ENCODE measurements at places on chromosomes 1 and 21.

DNA sequence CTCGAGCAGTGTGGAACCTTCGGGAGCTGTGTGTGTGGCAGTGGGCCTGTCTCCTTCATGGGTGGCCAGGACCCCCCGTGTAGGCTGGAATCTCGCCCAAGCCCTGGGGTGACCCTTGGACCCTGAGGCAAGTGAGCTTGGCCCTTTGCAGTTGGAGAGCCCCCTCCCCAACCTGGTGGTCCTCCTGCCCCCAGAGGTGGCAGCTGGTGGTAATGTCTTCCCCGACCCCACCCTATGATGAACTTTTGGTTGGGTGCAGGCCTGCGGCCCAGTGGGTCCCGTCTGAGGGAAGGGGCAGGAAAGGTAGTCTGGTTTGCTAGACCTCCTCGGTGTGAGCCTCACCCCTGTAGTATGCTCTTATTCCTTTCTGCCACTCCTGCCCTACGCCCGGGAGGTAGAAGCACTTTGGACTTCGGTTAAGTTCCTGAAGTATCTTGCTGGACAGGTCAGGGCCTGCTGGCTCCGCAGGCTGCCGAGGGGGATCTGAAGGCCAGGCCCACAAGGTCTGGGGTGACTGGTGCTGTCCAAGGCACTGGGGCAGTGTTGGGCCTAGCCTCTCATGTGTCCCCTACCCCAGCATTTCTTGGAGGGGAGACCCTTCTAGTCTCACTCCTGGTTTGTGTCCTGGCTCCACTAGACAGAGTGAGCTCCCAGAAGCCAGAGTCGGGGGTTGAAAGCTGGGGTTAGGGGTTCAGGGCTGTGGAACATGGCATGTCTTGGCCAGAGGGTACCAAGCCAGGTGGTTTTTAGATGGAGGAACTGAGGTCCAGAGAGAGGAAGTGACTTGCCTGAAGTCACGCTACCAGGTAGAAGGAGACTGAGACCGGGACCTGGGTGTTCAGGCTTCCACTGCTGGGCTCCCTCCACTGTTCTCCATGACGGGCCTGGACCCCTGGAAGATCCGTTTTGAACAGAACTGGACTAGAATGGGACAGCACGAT is 1.8 kb downstream of the ZNF362 start:
- no peak for DNase-seq

- peak; percentile 55 for DNase-seq
These were observed 36.2 kb upstream of the BTG2 start for GRCh38 chr1:203268901-203269653.

DNA sequence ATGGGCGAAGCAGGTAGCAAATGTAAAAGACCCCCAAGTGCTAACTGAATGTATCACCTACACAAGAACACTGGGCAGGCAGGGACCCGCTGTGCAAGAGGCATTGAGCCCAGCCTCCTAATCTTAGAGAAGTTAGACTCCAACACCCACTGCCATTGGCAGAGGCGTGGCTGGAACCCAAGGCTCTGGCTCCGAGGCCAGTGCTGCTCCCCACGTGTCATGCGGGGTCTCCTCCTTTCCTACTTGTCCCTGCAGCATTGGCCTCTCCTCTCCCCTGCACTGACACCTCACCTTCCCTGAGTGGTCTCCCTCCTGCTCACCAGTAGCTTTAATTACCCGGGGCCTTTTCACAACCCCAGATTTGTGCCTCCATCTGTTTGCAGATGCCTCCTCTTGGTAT is 107.0 kb downstream of the GALNT2 start:
- DNase-seq, result no peak

DNA sequence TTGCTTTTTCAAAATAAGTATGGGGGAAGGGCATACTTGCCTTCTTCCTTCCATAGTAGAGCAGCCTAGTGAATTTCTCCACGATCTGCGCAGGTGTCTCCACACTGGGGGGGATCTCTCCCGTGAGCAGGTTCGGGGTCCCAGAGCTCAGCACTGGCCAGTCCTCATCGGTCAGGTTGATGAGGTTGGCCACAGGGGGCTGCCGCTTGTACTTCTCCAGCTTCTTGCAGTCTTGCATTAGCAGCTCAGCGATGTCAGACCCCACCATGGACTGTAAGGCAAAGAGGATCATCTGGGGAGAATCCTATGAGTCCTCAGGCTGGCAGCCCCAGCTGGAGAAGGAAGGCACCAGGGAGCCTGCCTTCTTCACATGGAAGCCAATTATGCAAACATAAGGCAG is 11.8 kb downstream of the SEC16B start:
- no peak for DNase-seq

GRCh38 chr1:209008586-209008985 is 574.9 kb upstream of the CAMK1G start:
- DNase-seq, result no peak

DNA sequence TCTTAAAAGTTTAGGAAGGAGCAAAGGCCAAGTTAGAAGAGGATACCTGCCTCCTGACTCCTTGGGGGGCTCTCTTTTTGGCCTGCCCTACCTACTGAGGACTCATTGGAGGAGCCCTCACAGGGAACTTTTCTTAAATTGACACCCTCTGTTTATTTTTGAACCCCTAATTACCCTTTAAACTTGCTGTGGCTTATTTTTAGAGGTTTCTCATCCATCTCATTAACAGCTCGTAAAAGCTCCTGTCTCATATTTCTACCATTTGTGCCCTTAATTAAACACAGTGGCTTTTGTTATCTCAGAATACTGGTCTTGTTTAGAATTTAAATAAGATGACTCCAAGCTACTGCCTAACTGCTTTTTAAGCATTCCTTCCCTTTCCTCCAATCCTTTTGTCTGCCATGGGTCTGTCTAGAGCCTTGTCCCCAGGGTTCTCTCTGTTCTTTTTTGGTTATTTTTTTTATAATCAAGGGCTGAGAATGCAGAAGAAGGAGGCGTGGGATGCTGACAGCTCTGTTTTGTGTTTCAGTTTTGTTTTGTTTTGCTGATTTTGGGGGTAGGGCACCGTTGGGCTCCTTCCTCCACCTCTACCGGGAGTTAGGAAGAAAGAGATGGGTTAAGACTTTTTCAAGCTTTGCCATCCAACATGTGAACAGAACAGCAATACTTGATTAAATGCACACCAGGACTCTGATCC is 78.0 kb downstream of the SYT6 start:
- no peak for DNase-seq

- no peak for DNase-seq
These were observed 10.5 kb downstream of the SERINC2 start for GRCh38 chr1:31423418-31423947.

GRCh38 chr1:245748646-245749045 is 593.9 kb downstream of the KIF26B start:
- DNase-seq, result no peak

DNA sequence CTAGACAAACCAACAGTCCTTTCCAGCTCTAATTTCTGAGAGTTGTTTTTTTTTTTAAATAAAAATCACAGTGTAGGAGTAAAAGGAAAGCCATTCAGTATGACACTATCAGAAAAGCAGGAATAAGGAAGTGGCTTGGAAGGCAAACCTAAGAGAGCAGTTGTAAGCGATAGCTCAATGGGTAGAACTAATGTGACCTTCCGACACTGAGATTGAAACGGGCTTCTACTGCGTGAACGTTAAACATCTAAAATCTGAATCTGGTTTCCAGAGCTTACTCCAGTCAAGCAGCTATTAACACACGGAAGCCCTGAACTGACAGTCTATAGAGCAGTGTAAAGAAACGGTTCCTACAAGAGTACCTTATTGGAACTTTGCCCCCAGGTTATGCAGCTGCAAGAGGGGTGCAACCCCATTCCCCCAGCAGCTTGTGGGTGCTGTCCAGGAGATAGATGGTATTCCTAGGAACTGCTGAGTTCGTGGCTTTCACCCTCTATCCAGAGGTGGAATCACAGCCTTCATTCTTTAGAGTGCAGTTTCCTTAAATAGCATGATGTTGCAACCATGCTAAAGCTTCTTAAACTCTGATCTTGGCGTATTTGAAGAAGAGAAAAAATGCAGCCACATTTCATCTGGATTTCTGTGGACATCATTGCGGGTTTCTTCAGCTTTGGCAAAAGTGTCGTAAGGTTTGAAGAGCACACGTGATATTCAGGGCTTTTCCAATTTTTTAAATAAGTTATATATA is 3.3 kb upstream of the IRF2BP2 start:
- DNase-seq, result no peak

- no peak for DNase-seq
These were observed 15.7 kb downstream of the TM2D1 start for GRCh38 chr1:61708953-61709907.

DNA sequence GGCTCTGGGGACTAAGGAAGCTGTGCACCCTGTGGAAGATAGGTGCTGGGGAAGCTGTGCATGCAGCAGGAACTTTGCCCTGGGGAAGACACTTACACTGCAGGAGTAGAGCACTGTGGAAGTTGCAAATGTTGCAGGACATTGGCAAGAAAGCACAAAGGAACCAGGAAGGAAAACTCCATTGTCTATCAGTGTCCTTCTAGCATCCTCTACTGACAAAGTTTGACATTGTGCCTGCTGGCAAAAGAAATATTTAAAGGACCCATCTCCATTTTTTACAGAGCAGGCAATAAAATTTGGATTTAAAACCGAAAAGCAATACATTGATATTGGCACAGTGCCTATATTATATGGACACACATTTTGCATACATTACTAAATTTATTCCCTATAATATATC is 394.1 kb downstream of the PBX1 start:
- DNase-seq, result no peak

DNA sequence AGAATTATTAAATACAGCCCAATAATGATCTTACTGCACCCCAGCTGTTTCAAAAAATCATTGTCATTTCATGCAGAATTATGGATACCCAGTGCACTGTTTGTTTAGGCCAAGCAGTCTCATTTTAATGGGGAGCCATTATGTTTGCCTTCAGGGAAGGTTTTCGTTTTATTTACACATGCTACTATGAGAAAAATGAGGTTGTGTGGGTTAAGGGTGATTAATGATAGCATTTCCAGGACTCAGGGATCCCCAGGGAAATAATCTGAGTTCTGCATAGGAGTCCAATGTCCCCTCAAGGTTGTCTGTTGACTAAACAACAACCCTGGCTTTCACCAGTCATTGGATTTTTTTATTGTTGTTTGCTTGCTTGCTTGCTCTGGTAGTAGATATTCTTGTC is 71.0 kb upstream of the ZP4 start:
- no peak for DNase-seq

GRCh38 chr21:46388206-46388880 is 64.4 kb downstream of the PCNT start:
- no peak for DNase-seq

GRCh38 chr1:229249854-229250644 is 20.9 kb upstream of the RAB4A start:
- no peak for DNase-seq

GRCh38 chr1:11059155-11059967 is 457 bp downstream of the SRM start:
- no peak for DNase-seq

DNA sequence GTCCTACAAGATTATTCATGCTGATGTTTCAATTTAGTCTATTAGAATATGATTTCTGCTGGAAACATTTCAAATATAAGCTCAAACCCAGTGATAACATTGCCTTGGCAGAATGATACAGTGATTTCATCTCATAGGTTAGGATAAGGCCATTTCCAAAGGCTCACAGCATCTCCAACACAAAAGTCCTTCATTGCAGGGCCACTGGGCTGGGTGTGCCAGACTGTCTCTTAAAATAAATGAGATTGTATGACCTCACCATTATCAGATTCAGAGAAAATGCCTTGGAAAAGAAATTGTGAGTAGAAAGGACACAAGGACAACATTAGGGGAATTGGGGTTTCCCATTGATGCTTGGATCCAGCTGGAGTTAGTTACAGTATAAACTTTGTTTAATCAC is 30.4 kb downstream of the NGF start:
- no peak for DNase-seq

GRCh38 chr1:66119148-66119547 is 326.5 kb downstream of the PDE4B start:
- DNase-seq, result no peak

DNA sequence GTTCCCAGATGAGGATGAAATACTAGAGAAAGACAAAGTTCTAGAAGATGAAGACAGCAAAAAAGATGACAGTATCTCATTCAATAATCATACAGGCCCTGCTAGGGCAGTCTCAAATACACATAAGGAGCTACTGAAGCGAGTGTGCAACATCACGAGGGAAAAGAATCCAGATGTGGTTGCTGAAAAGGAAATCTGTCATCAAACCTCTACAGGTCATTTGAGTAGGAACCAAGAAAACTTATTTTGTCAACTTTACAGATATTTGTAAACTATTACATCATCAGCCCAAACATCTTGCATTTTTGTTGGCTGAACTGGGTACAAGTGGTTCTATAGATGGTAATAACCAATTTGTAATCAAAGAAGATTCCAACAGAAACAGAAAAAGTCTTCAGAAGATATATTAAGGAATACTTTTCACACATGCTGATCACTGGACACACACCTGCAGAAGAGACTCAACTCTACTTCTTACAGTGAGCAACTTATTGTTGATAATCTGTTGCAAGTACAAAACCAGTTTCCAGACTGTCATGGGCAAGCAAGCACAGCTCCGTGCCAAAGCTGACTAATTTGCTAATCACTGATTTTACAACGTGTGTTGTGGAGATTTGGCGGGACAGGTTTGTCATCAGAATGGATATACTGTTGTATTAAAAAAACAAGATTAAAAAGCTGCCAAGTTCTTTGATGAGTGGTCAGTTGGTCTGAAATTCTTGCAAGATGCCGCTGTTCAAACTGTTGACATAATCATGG is 42.1 kb downstream of the TRIM33 start:
- DNase-seq, result no peak

DNA sequence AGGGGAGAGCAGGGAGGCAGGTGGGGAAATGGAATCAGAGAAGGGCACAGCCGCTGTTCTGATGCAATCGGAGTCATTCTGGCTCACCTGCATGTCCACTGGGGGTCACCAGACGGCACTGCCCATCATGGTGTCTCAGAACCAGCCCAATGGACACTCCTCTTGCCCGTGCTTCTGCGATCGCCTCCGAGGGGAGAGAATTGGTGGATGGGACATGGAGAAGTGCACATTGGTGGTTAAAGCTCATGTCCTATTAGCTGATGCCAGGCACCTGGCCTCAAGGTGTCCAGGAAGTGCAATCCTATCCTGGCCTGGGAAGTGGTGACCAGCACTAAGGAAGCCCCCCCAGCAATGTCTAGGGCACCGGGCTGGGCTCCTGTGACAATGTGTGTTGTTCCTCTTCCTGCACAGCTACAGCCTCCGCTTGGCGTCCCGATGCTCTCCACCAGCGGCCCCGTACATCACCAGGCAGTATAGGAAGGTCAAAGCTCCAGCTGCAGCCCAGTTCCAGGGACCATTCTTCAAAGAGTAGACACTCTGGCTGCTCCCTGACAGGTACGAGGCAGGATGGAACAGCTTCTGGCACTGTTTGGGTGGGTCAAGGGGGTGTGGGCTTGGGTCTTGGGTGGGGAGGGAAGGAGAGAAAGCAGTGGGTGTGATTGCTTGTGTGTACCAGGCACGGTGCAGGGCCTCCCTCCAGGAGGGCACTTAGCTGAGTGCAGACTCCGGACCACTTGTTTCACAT is 116.2 kb downstream of the PRDM2 start:
- DNase-seq, result no peak

Data from astrocyte of the cerebellum (primary cell).